ENCODE measurements at places on chromosomes 7 and 10. TPM values are rescaled to one million over a fixed set of nuclear protein-coding genes. Genes with fewer than 3 reads are reported as not detected.

Gene THSD7A
- 1.6 TPM for total RNA-seq

Gene IDI2
- 0.33 TPM for total RNA-seq

Gene LIPM
- total RNA-seq: not detected

Gene PRKAR2B
- total RNA-seq: 21.8 TPM

Gene ASAH2
- not detected for total RNA-seq

Gene MTURN
- total RNA-seq: 21.3 TPM

Gene FFAR4
- total RNA-seq: 0.08 TPM

Gene ANK3
- 179 TPM for total RNA-seq

Gene CTTNBP2
- total RNA-seq: 1.2 TPM

Gene C10orf53
- total RNA-seq: not detected

Gene NPFFR1
- total RNA-seq: not detected

Gene RP9
- total RNA-seq: 20.2 TPM

GRCh38 chr10:79340646-79341244 lies 6.5 kb upstream of the PPIF start:
- H3K27me3 ChIP-seq: no peaks in the 10 kb centered on the region
- peak; percentile 29 for DNase-seq
- no peaks in the 10 kb centered on the region for H3K36me3 ChIP-seq
- peaks cover 31% of the 10 kb centered on the region for H3K4me1 ChIP-seq
- H3K4me3 ChIP-seq: no peak overlapping the region
- H3K27ac ChIP-seq: peak overlapping the region; percentile 59

- peaks cover 39% of the 10 kb centered on the region for H3K27me3 ChIP-seq
- no peak overlapping the region for H3K4me3 ChIP-seq
Observed at GRCh38 chr7:70591643-70592042, 540.3 kb upstream of the GALNT17 start.

- H3K4me3 ChIP-seq: no peak overlapping the region
- H3K4me1 ChIP-seq: no peaks in the 10 kb centered on the region
- H3K27ac ChIP-seq: no peak overlapping the region
- no peaks in the 10 kb centered on the region for H3K27me3 ChIP-seq
- no peak for DNase-seq
Observed at GRCh38 chr10:100508691-100509150, 10.9 kb downstream of the SEC31B start.

GRCh38 chr10:26513101-26513500 lies 75.0 kb downstream of the APBB1IP start:
- peaks cover 11% of the 10 kb centered on the region for H3K36me3 ChIP-seq
- H3K27ac ChIP-seq: no peak overlapping the region
- H3K27me3 ChIP-seq: peaks cover 14% of the 10 kb centered on the region
- no peak overlapping the region for H3K4me3 ChIP-seq
- H3K4me1 ChIP-seq: no peaks in the 10 kb centered on the region

DNA sequence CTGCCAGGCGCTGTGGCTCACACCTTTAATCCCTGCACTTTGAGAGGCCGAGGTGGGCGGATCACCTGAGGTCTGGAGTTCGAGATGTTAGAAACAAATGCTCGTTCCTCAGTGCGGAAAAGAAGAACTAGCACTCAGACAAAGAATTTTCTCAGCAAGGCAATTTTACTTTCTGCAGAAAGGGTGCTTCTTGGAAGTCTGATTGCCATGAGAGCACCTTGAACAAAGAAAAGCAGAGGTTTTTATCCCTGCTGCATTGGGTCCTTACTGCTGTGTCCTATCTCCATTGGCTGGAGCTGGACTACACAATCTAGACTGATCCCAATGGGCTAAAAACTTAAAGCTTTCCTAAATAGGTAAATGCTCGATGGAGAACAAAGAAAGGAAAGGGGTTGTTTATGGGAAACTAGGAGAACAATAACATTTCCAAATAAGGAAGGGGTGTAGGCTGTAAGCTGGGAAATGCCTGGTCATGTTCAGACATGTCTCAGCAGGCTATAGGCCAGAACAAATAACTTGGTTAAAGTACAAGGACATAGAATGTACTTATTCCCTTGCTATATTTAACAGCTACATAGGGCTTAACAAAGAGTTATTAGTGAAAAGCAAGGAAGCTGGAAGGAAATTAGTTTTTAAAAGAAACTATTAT lies 26.1 kb upstream of the ACTR3B start:
- DNase-seq: no peak
- no peaks in the 10 kb centered on the region for H3K27me3 ChIP-seq
- H3K4me3 ChIP-seq: no peak overlapping the region
- H3K36me3 ChIP-seq: no peaks in the 10 kb centered on the region
- no peak overlapping the region for H3K27ac ChIP-seq
- peaks cover 27% of the 10 kb centered on the region for H3K4me1 ChIP-seq

DNA sequence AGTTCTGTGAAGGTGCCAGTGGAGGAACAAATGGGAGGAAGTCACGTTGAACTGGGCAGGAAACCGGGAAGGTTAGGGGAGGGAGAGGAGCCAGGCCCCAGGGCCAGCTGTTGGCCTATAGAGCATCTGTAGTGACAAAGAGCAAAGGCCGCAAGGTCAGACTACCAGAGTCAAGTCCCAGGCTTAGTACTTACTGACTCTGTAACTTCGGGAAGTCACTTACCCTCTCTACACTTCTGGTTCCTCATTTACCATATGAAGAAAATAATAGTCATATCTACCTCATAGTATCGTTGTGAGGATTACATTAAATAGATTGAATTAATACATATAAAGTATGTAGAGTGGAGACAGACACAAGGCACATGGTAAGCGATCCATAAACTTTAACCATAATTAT lies 101.8 kb upstream of the FZD1 start:
- DNase-seq: no peak
- H3K4me1 ChIP-seq: peaks cover 4% of the 10 kb centered on the region
- H3K36me3 ChIP-seq: no peaks in the 10 kb centered on the region
- no peaks in the 10 kb centered on the region for H3K27me3 ChIP-seq
- no peak overlapping the region for H3K27ac ChIP-seq
- H3K4me3 ChIP-seq: no peak overlapping the region

GRCh38 chr10:43945908-43946307 lies 297.2 kb upstream of the ZNF32 start:
- H3K36me3 ChIP-seq: no peaks in the 10 kb centered on the region
- no peaks in the 10 kb centered on the region for H3K27me3 ChIP-seq
- H3K4me1 ChIP-seq: peaks cover 24% of the 10 kb centered on the region

- H3K27me3 ChIP-seq: peaks cover 4% of the 10 kb centered on the region
- no peaks in the 10 kb centered on the region for H3K4me1 ChIP-seq
- H3K27ac ChIP-seq: no peak overlapping the region
- no peak for DNase-seq
- no peaks in the 10 kb centered on the region for H3K36me3 ChIP-seq
- H3K4me3 ChIP-seq: no peak overlapping the region
Observed at GRCh38 chr10:45179691-45180090, 135.7 kb downstream of the OR13A1 start.

DNA sequence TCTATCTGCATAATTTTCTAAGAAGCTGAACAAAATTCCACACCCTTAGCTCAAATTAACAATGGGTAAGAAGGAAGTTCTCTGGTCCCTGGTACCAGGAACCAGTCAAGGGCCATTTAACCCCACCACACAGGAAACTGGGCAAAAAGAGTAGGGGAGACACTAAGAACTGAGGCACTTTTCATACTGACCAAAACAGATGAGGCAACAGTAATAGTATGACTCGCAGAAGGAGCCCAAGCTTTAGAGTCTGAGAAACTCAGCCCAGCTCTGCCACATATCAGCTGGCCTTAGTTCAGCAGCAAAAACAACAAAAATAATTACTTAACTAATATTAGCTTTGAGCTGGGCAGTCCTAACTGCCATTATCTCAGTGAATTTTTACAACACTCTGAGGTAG lies 221.2 kb downstream of the FAM107B start:
- no peak overlapping the region for H3K27ac ChIP-seq
- no peaks in the 10 kb centered on the region for H3K27me3 ChIP-seq
- no peak for DNase-seq
- no peak overlapping the region for H3K4me3 ChIP-seq
- H3K4me1 ChIP-seq: peaks cover 19% of the 10 kb centered on the region
- H3K36me3 ChIP-seq: no peaks in the 10 kb centered on the region

DNA sequence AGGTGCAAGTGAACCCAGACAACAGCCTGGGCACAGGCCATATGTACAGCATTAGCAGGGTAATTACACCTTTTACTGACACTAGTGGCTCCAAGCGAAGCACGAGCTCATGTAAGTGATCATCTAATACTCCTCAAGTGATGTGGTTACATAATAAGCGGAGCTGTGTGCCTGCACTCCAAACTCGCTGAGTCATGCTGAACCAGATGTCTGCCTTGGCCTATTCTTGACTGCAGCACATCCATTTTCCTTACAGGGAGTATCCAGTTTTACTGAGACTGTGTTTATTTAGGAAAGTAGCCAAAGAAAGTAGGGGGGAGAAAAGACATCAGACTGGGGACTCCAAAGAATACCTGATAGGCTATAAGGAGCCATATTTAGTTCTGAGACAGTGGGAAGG lies 90.1 kb downstream of the GRM3 start:
- no peaks in the 10 kb centered on the region for H3K4me1 ChIP-seq
- no peak for DNase-seq
- H3K27me3 ChIP-seq: no peaks in the 10 kb centered on the region
- no peak overlapping the region for H3K27ac ChIP-seq
- no peak overlapping the region for H3K4me3 ChIP-seq
- no peaks in the 10 kb centered on the region for H3K36me3 ChIP-seq

DNA sequence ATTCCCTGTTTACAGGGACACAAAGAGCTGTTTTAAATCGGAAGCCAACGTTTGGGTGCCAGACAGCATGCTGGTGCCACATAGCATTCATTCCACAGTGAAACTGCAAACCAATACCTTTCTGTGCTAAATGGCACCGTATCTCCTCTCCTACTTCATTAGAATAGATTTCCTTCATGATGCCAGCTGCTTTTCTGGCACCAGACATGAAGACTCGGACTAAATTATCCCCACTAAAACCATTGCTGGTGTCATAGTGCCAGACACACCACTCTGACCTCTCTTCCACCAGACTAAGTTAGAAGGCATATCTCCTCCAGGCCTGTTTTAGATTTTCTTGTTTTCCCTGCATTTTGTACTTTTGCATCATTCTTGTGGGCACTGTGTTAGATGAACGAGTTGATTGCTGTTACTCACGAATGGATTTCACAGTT lies 155.1 kb downstream of the ETV1 start:
- H3K27ac ChIP-seq: peak overlapping the region; percentile 62
- H3K27me3 ChIP-seq: no peaks in the 10 kb centered on the region
- peaks cover 10% of the 10 kb centered on the region for H3K4me1 ChIP-seq
- DNase-seq: no peak
- no peaks in the 10 kb centered on the region for H3K36me3 ChIP-seq
- H3K4me3 ChIP-seq: peak overlapping the region; percentile 23

DNA sequence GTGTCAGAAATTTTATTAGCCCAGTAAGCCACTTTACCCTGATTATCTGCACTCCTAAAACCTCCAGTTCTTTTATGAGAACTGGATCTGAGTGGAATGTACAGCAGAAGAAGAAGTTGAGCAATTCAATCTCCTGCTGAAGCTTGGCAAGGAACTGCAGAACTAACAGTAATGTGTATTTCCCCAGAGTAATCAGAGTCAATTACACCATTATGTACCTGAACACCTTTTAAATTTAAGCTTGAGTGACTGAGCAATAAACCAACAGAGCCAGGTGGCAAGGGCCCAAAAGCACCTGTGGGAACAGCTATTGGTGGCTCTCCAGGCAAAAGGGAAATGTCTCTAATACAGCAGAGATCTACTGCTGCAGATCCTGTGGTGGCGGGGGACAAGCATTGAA lies 40.1 kb upstream of the AKR1C2 start:
- H3K27ac ChIP-seq: no peak overlapping the region
- H3K36me3 ChIP-seq: no peaks in the 10 kb centered on the region
- no peaks in the 10 kb centered on the region for H3K4me1 ChIP-seq
- H3K27me3 ChIP-seq: no peaks in the 10 kb centered on the region
- no peak for DNase-seq

DNA sequence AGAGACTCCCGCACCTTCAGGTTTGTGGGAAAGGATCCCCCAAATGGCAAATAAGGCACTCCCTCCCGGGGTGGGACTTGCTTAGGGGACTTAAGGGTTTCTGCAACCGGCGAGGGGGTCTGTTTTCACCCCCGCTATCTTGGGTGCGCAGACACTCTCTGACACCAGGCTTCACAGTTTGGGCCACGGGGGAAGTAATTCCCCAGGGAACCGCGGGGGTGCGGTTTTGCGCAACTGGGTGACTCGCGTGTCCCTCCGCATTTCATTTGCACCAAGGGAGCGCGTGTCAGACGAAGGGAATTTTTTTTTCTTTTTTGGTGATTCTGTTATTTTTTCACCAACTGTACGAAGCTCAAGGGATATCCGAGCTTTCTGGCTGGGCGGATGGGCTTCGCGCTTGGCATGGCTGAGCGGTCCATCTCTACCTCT lies 1.7 kb downstream of the GRM8 start:
- no peak overlapping the region for H3K27ac ChIP-seq
- peaks cover 91% of the 10 kb centered on the region for H3K27me3 ChIP-seq
- no peaks in the 10 kb centered on the region for H3K36me3 ChIP-seq
- no peak for DNase-seq

- no peak overlapping the region for H3K27ac ChIP-seq
- H3K27me3 ChIP-seq: no peaks in the 10 kb centered on the region
- peaks cover 5% of the 10 kb centered on the region for H3K4me1 ChIP-seq
- H3K36me3 ChIP-seq: peaks cover 6% of the 10 kb centered on the region
Observed at GRCh38 chr7:31785101-31785500, 98.1 kb downstream of the PPP1R17 start.

DNA sequence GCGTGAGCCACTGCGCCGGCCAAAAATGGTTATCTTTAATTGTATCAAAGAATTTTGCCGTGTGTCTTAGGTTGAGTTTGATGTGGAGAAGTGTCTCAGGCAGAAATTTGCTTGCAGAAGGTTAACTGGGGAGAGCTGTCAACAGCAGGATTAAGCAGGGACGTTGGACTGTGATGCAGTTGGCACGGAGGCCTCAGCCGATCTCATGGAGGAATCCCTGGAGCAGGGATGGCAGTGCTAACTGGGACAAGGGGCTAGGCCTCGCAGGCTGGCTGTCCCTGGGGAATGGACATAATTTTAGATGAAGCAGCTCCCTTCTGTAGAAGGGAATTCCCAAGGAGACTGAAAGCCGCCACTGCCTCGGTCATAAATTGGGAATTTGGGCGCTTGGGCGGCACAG lies 12.3 kb upstream of the KIF5B start:
- no peak overlapping the region for H3K4me3 ChIP-seq
- H3K27me3 ChIP-seq: no peaks in the 10 kb centered on the region
- no peaks in the 10 kb centered on the region for H3K36me3 ChIP-seq
- no peak overlapping the region for H3K27ac ChIP-seq

GRCh38 chr7:83655951-83656556 lies 7.1 kb upstream of the SEMA3E start:
- peaks cover 16% of the 10 kb centered on the region for H3K27me3 ChIP-seq
- no peak for DNase-seq
- H3K4me3 ChIP-seq: no peak overlapping the region
- H3K36me3 ChIP-seq: no peaks in the 10 kb centered on the region
- no peak overlapping the region for H3K27ac ChIP-seq

DNA sequence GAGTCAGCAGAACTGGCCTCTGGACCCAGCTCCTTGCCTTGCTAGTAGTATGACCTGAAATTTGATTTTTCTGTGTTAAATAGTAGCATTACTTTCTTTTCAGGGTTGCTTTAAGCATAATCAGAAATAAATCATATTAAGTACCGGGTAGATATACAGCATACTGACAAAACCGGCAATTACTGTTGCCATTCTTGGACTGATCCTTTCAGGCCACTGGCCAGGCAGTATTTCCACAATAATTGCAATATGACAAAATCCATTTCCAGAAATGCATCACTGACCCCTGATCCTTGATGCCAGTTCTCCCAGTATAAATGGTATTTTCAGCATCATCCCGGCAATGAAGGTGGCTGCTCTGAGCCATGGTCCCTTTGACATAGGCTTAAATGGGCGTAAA lies 6.9 kb downstream of the LRIT1 start:
- H3K4me1 ChIP-seq: no peaks in the 10 kb centered on the region
- no peak overlapping the region for H3K4me3 ChIP-seq
- H3K27ac ChIP-seq: no peak overlapping the region
- peaks cover 70% of the 10 kb centered on the region for H3K27me3 ChIP-seq
- no peaks in the 10 kb centered on the region for H3K36me3 ChIP-seq
- DNase-seq: no peak
